CD4-positive, alpha-beta T cell treated with Interferon gamma for 1 hour (primary cell): ENCODE measurements at places on chromosomes 1 and 21.
A peak's percentile ranks its signal among the peaks of the same experiment; 100 is the strongest.

DNA sequence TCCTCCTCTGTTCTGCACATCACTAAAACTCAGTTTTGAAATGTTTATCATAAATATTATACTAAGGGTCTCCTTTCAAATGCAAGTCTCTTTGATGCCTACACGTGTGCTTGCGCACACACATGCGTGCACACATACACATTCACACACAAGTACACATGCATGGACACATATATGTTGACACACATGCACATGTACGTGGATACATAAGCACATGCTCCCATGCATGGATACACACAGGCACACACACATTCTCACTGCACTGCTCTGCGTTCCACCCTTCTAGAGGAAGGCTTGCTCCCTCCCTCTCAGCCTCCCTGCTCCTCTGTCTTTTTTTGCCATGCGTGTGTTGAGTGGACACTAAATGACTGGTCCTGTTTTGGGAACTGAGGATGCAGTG, 162.7 kb downstream of the PCP4 start:
- DNase-seq: no peak

DNA sequence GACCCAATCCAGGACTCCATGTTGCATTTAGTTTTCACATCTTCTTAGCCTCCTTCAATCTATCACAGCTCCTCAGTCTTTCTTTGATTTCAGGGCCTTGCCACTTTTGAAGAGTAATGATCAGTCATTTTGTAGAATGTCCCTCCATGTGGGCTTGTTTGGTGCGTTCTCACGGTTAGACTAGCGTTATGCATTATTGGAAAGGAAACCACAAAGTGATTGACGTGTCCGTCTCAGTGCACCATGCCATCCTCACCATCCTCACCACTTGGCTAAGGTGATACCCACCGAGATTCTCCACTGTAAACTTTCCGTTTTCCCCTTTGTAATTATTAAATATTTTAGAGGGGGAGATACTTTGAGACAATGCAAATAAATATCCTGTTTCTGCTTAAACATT, 59.6 kb upstream of the OLIG2 start:
- no peak for DNase-seq

GRCh38 chr1:29991025-29991424, 732.4 kb downstream of the MATN1 start:
- DNase-seq: no peak

DNA sequence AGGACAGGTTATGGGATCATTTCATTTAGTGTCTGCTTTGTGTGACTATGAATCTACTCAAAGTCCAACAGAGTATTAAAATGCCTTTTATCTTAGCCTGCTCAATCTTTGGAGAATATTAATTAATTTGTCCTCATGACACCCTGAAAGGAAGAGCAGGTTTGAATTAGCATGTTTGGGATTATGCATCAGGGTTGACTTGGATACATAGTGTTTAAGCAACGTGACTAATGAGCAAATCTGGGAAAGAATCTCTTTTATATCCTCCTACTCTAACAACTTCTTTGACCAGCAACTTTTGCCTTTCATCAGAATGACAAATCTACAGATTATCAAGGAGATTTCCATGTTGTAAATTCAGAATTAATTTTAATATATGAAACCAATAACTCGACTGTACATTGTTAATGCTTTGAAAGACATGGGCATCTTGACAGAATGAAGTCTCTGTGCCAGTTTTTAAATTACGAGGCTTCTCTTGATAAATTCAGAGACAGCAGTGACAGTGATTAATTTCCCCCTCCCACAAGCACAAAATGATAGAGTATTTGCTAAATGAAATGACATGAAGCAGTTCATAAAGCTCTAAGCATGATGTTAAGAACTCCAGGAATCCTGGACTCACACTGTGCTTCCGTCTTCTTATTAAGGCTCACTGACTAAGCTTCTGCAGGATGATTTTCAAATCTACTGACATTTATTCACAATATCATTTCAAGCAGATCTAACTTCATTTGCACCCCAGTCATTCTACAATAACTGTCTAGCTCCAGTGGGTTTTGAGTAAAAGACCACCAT, 156.5 kb downstream of the PCNX2 start:
- DNase-seq: no peak

GRCh38 chr1:12075195-12076114, 12.4 kb downstream of the TNFRSF8 start:
- DNase-seq: no peak

DNA sequence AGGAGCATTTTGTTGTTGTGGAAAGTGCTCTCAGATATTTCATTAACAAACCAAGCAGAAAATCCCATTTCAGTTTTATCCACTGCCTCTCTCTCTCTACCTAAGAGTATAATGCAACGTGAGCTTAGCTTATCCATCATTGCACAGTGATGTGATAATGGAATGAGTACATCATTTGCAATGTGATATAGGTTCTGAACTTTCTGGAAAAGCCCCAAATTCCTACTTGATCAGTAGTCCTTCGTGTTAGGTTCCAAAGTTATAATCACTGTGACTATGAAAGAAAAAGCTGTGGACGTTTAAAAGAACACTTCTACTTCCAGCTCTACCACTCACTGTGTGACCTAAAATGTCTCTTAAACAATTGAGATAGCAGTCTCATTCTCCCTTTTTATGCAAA, 76.4 kb upstream of the PRMT6 start:
- no peak for DNase-seq

- no peak for DNase-seq
Observed at GRCh38 chr1:169466259-169467230, 19.2 kb downstream of the SLC19A2 start.

DNA sequence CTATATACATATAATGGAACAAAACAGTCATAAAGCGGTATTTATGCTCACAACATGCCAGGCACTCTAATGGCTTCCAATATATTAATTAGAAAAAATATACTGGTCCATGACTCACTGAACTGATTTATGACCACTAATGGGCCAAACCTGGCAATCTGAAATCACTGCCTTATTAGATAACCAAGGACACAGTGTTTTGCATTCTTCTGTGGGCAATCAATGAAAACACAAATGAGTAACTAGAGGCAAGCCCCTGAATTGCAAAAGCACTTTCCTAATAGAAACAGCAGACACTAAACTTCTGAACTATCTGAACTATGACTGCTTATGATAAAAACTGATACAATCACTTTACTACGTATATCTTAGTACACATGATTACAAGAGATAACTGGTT, 3.5 kb downstream of the GCLM start:
- DNase-seq: no peak

DNA sequence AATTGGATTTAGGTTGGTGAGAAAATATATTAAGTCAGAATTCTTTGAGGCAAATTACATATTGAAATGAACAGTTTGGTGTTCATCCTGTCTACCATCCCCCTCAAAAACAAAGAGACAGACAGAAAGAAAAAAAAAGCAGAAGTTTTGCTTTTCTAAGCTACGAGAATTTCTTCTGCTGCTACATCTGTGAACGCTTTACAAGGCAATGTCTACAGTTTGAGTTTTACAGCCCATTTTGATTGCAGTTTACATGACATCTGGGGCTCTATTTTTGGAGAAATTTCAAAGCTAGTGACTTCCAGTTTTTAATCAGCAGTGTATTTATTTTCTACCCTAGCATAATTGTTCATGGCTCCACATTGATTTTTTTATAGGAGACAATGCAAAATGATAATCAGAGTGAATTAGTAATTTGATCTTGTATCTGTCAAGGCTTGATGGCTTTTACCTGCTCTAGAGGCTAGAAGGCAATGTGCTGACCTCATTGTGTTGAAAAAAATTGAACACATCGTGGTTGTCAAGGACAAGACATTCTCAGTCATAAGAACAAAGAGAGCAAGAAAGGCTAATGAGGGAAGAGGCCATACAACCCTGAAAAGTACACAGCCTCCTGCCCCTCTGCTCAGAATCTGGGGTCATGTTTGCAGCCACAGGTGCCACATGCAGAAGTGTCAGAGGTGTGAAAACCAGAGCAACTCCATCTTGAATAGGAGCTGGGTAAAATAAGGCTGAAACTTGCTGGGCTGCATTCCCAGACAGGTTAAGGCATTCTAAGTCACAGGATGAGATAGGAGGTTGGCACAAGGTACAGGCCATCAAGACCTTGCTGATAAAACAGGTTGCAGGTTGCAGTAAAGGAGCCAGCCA, 201.0 kb upstream of the CAMK1G start:
- DNase-seq: no peak

DNA sequence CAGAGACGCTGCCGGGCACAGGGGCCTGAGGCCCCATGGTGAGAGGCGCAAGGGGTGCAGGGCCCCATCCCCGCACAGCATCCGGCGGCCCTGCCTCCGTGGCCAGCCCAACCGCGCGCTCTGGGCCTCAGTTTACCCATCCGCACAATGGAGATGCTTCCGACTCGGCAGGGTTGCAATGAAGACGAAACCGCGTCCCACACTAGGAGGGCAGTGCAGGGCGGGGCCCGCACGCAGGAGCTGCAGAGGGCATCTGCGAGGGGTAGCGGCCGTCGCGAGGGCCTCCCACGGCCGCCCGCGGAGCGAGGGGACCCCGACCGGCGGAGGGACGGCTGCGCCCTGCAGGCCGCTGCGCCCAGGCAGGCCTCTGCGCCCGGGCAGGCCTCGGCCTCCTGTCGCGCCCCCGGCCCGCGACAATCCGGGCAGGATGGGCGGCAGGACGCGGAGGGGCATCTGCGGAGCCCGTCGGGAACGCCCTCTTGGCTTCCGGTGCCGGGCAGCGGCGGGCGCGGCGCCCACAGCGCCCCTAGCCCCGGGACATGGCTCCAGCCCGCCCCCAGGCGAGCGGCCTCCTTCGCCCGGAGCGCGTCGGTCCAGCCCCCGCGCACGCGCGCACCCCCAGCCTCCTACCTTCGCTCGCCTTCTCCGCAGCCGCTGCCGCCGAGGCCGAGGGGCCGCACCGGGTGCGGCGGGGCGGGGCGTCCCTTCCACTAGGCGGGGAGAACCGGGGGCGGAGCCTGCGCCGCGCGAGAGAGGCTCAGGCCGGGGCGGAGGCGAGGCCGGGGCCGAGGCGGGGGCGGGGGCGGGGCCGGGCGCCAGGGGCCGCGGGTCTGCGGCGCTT, 15.3 kb downstream of the RNU1-1 start:
- DNase-seq: peak; percentile 86

DNA sequence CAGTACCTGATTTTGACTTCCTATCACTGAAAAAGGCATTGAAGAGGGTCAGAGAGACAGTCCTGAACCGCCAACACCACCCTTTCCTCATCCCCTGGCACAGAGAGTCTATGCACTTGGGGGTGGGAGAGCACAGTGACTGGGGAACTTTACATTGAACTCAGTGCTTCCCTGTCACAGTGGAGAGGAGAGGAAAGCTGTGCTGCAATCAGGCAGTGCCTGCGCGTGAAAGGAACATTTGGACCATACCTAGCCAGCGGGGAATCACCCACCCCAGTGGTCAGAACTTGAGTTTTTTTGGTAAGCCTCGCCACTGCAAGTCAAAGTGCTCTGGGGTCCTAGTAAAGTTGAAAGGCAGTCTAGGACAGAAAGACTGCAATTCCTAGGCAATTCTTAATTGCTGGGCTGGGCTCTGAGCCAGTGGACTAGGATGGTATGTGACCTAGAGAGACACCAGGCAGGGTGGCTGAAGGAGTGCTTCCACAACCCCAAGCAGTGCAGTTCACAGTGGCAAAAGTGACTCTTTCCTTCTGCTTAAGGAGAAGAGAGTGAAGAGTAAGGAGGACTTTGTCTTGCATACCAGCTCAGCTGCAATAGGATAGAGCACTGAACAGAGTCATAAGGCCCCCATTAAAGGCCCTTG, 9.4 kb upstream of the HENMT1 start:
- no peak for DNase-seq

GRCh38 chr21:15121655-15122120, 56.9 kb upstream of the NRIP1 start:
- DNase-seq: no peak

DNA sequence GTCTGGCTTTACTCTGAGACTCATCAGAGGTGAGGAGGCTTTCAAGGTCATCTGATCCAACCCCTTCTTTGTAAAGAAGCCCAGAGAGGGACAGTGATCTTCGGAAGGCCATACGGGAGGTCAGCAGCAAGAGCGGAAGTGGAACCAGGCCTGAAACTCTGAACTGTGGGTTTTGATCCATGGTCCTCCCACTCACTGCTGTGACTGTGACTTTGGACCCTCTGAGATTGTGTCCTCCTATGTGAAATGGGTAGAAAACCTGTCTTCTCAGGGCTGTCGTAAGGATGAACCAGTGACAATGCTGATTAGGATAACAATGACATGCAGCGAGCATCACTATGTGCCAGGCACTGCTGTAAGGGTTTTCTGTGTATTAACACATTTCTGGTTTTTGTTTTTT, 9.8 kb upstream of the DDOST start:
- no peak for DNase-seq
